Left ventricle myocardium superior (tissue), 1 donor: ENCODE measurements at places on chromosomes 3 and 15. TPM values are rescaled to one million over a fixed set of nuclear protein-coding genes. Genes with fewer than 3 reads are reported as not detected.

Gene INKA1
- 1.7 TPM for total RNA-seq

Gene NOX5
- not detected for total RNA-seq

Gene ADAMTS9
- 15.1 TPM for total RNA-seq

Gene STAB1
- 69.7 TPM for total RNA-seq

Gene SPINK8
- not detected for total RNA-seq

Gene FBXL2
- total RNA-seq, result 2.1 TPM

Gene SI
- not detected for total RNA-seq

Gene ACSBG1
- total RNA-seq, result 0.05 TPM

Gene TUSC7
- not detected for total RNA-seq

Gene DUOXA2
- total RNA-seq, result not detected

Gene CTXN2
- not detected for total RNA-seq

Gene NEO1
- 14.4 TPM for total RNA-seq

Gene CCDC39
- total RNA-seq, result not detected

Gene PLIN1
- 4.7 TPM for total RNA-seq

Gene PEX11A
- 13.9 TPM for total RNA-seq

Gene HCLS1
- 11.1 TPM for total RNA-seq

Gene C3orf38
- 11.4 TPM for total RNA-seq

Gene ISL2
- not detected for total RNA-seq

Gene SLCO2A1
- total RNA-seq, result 11.6 TPM

Gene CDHR4
- not detected for total RNA-seq

Gene CCK
- not detected for total RNA-seq

Gene UMPS
- 7.1 TPM for total RNA-seq

Gene CPEB1
- total RNA-seq, result 0.72 TPM

Gene UBA3
- 93.4 TPM for total RNA-seq

Gene SH2D7
- not detected for total RNA-seq

Gene RAB11A
- total RNA-seq, result 137 TPM

Gene NAALADL2
- total RNA-seq, result 3.1 TPM

Gene TNK2
- 28.9 TPM for total RNA-seq

Gene RBPMS2
- 213 TPM for total RNA-seq

Gene LMCD1
- 37.9 TPM for total RNA-seq

Gene MELTF
- 3.6 TPM for total RNA-seq

Gene FILIP1L
- 28.6 TPM for total RNA-seq

Gene CHDH
- total RNA-seq, result 12.7 TPM

Gene CCRL2
- 1.4 TPM for total RNA-seq

Gene SHF
- total RNA-seq, result 5.0 TPM

Gene SNX22
- total RNA-seq, result 5.6 TPM

Gene SMAD6
- 14.9 TPM for total RNA-seq

Gene PPP1R14D
- total RNA-seq, result not detected

Gene CHAC1
- total RNA-seq, result 2.2 TPM

Gene TMOD2
- total RNA-seq, result 9.2 TPM

Gene SPTSSB
- total RNA-seq, result 0.20 TPM

Gene TMEM45A
- total RNA-seq, result 3.2 TPM

Gene FAM174B
- total RNA-seq, result 12.6 TPM

Gene DZIP3
- total RNA-seq, result 16.7 TPM

Gene ERICH6
- total RNA-seq, result not detected

Gene LINGO1
- total RNA-seq, result 1.7 TPM

Gene THAP10
- 4.7 TPM for total RNA-seq

Gene ADGRG7
- not detected for total RNA-seq

Gene GP9
- total RNA-seq, result not detected

Gene SCN11A
- not detected for total RNA-seq

Gene DNAH12
- 0.02 TPM for total RNA-seq

Gene SLTM
- total RNA-seq, result 43.8 TPM

Gene PPM1L
- 56.4 TPM for total RNA-seq

Gene SNTN
- not detected for total RNA-seq

Gene SLC15A2
- 6.8 TPM for total RNA-seq

Gene ADCY5
- 273 TPM for total RNA-seq

Gene WWTR1
- total RNA-seq, result 40.0 TPM

Gene GOLGA8M
- total RNA-seq, result 1.4 TPM

Gene HESX1
- 0.77 TPM for total RNA-seq

Gene CLSTN2
- total RNA-seq, result 4.9 TPM
